Stimulated activated CD4-positive, alpha-beta T cell treated with anti-CD3 and anti-CD28 coated beads, TNF-alpha, amount 100 ng/mL, for 1 hour (primary cell): ENCODE measurements at places on chromosomes 2 and 18.

GRCh38 chr2:74181739-74182138 is 3.1 kb upstream of the MOB1A start:
- DNase-seq = no peak

DNA sequence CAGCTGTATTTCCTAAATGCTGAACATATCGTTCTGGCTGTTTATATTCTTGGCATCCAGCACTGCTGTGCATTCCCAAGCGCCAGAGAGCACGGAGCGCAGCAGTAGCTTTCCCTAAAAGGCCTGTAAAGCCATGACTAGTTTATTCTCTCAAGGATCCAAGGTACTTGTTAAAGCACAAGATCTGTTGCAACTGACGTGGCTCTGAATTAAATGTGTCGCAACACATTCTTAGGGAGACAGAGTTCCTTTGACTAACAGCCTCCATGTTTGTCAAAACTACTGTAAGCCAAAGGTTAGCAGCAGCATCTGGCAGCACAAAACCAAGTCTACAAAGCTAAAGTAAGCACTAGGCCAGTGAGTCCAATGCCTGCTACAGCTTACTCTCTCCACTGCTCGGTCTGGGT is 188.6 kb upstream of the FN1 start:
- DNase-seq = no peak

- DNase-seq = no peak
These were observed 536.9 kb downstream of the TMX3 start for GRCh38 chr18:68177807-68178702.

DNA sequence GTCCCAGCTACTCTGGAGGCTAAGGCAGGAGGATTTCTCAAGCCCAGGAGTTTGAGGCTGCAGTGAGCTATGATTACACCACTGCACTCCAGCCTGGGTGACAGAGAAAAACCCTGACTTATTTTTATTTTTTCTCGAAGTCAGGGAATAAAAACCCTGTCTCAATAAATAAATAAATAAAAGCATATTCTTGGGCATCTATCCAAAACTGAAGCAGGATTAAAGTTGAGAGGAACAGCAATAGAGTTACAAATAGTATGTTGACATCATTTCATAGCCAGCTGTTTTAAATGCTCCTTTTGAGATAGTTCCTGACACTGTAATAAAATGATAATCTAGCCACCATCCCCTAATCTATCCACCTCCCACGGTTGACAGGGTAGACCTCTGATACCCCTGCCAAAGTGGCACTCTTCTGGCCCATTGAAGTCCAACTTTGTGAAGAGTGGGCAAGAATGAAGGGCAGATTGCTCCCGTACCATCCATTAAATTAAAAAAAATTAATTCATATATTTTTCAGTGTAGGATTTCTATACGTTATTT is 42.3 kb upstream of the LPIN2 start:
- DNase-seq = no peak

DNA sequence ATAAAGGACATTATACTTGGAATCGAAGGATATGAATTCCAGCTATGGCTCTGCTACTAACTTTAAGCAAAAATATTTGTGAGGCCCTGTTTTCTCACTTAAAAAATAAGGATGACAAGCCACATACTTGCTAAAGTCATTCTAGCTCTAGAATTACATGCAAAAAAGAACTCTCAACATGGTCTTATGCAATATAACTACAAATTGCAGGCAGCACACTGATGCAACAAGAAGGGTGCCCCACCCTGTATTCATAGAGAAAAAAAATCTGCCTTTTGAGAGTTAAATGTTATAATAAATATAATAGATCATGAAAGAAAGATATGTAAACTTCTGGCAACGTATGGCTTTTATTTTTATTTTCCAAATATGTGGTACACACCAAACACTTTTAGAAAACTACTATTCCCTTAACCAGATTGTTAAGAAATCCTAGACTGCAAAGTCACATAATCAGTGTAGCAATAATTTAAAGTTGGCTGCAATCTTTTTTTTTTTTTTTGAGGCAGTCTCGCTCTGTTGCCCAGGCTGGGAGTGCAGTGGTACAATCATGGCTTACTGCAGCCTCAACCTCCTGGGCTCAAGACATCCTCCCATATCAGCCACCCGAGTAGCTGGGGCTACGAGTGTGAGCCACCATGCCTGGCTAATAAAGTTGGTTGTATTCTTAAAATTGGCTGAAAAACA is 40.2 kb upstream of the WDSUB1 start:
- DNase-seq = no peak
